ENCODE measurements at places on chromosomes 12 and 14. TPM values are rescaled to one million over a fixed set of nuclear protein-coding genes. Genes with fewer than 3 reads are reported as not detected.

Gene NOVA1
- 2.7 TPM for polyA plus RNA-seq

GRCh38 chr12:1691123-1692007 lies 495 bp downstream of the ADIPOR2 start:
- DNase-seq, result peak; percentile 39

DNA sequence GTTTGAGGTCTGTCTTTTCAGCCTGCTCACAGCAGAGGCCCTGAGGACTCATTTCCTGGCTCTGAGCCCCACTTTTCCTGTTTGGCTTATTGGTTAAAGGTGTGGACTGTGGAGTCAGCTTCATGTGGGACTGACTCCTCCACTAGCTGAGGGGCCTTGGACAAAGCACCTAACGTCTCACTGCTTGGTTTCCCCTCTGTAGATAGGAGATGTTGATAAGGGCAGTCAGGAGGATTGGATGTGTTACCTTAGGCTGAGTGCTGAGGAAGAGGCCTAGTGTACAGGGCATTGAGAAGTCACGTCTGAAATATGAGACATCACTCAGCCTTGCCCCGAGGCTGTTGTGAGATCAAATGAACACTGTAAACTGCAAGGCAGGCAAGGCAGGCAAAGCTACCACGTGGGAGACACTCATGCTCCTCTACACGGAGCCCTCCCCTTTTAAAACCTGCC lies 27.1 kb upstream of the TCL1A start:
- no peak for DNase-seq

DNA sequence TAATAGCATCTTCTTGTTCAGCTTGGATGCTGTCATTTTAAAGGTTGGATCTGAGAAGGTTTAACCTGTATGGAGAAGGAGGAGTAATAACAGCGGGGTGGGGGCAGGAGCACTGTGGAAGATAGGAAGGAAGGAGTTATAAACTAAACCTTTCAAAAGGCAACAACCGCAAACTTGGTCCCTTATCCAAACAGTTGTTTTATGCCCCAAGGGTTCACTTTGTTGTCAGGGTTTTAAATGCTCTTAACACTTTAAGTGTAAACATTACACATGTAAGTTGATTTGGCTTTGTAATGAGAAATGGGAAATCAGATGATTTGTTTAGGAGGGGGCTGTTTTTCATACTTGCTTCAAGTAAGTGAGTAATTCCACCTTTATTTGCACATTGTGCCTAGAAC lies 3.0 kb downstream of the NPAS3 start:
- no peak for DNase-seq

GRCh38 chr14:25411781-25412757 lies 362.1 kb upstream of the STXBP6 start:
- DNase-seq, result no peak

- no peak for DNase-seq
Observed at GRCh38 chr12:40436564-40436963, 211.8 kb downstream of the LRRK2 start.

DNA sequence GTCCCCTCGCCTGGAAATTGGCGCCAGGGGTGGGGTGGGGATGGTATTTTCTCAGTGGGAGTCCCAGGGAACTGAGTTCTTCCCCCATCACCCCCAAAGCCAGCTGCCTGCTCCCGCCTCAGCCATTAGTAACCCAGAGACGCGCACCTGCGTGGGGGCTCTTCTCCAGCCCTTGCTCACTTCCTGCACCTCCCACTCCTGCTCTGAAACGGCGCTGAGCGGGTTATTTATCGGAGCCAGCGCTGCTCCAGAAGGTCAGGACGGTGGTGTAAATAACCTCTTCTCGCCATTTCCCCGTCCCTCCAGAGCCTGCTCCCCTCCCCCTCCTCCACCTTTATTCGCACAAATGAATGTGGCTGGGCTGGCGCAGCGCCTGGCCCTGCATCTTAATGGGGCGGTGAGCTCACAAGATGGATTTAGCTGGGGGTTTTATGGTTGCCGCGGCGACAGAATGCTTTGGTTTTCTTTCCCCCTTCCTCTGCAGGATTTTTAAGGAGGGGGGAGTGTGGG lies 12.2 kb downstream of the GPR84 start:
- DNase-seq, result no peak

DNA sequence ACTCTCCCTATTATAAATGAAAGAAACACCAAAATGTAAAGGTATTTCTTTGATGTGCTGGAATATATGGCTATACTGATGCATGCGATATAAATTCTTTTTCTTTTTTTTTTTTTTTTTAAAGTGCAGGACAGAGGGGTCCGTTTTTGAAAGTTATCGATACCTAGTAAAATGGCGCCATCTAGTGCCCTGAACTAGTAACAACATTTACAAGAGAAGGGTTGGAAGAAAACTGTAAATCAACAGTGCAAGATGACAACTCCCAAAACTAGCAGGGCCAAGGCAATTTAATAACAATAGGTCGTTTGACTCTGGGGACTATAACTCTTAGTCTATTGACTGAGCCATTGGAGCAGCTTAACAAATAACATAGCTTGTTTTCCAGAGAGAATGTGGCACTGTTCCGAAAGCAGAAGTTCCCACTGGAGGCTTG lies 137.7 kb downstream of the SPTSSA start:
- DNase-seq, result peak; percentile 37
